ENCODE measurements at places on chromosomes 13 and 19. TPM values are rescaled to one million over a fixed set of nuclear protein-coding genes. Genes with fewer than 3 reads are reported as not detected.

- no peak for DNase-seq
These were observed 9.7 kb downstream of the LPAR6 start for GRCh38 chr13:48403151-48403631.

- peak; percentile 62 for DNase-seq
These were observed 15.1 kb downstream of the CCDC97 start for GRCh38 chr19:41324921-41325639.

- DNase-seq: no peak
These were observed 149.6 kb downstream of the TEX29 start for GRCh38 chr13:111469916-111470506.

DNA sequence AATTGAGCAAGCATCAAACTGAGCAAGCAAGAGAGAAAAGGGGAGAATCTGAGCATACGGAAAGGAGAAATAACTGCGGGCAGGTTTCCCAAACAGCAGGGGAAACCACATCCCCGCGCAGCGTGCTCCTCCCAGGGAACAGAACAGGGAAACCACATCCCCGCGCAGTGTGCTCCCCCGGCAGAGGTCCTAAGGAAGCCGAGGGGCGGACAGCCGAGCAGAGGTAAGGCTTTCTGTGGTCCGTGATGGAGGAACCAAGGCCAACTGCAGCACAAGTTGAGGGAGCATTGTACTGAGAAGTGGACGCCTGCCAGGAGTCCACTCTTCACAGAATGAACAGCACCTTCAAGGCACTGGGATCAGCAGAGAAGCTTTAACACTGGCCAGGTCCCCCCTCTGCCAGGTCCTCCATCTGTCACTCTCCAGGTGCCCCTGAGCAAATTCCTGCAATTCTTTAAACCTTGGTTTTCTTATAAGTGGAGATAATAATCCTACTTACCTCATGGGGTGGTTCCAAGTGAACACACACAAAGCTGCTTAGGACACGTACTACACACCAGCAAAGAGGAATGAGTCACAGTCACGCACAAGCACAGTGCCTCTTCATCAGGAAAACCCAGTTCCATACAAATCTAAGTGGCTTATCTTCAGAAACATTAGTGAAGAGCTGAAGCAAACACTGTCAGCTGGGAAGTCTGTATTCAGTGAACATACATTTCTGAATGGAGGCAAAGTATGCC is 23.0 kb upstream of the LAMP1 start:
- no peak for DNase-seq

DNA sequence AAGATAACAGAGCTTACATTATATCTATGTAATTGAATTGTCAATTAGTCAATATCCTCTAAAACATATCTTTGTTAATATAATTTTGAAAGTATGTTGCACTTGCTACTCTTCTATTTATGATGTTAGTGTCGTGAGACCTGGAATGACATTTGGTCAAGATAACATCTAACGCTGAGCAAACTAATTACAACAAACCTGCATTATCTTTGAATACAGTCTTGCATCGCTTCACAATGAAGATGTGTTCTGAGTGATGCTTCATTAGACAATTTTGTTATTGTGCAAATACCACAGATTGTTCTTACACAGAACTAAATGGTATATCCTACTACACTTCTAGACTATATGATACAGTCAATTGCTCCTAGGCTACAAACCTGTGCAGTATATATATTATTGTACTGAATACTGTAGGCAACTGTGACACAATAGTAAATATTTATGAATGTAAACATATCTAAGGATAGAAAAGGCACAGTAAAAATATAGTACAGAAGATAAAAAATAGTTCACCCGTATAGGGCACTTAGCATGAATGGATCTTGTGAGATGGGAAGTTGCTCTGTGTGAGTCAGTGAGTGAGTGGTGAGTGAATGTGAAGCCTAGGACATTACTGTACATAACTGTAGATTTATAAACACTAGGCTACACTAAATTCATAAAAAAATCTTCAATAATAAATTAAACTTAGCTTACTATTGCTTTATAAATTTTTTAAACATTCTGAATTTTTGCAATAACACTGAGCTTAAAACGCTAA is 1773.8 kb downstream of the PCDH9 start:
- no peak for DNase-seq

GRCh38 chr19:8877854-8878705 is 45.9 kb downstream of the MBD3L1 start:
- no peak for DNase-seq

DNA sequence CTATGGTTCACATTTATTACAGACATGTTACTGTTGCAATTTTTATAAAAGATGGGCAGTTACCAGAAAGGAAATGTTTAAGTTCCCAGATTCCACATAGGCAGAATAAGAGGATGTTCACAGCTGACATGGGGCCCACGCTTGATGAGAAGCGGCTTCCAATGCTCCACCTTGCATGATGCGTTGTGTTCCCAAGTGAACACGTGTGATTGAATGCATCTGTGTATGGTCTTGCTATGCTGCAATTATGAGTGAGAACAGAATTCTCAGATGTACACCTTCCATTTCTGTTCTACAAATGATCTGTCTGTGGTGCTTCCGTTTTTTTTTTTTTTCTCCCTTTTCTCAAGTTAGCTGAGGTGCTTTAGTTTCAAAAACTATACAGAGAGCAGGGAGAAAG is 15.5 kb downstream of the UPF3A start:
- DNase-seq: no peak

DNA sequence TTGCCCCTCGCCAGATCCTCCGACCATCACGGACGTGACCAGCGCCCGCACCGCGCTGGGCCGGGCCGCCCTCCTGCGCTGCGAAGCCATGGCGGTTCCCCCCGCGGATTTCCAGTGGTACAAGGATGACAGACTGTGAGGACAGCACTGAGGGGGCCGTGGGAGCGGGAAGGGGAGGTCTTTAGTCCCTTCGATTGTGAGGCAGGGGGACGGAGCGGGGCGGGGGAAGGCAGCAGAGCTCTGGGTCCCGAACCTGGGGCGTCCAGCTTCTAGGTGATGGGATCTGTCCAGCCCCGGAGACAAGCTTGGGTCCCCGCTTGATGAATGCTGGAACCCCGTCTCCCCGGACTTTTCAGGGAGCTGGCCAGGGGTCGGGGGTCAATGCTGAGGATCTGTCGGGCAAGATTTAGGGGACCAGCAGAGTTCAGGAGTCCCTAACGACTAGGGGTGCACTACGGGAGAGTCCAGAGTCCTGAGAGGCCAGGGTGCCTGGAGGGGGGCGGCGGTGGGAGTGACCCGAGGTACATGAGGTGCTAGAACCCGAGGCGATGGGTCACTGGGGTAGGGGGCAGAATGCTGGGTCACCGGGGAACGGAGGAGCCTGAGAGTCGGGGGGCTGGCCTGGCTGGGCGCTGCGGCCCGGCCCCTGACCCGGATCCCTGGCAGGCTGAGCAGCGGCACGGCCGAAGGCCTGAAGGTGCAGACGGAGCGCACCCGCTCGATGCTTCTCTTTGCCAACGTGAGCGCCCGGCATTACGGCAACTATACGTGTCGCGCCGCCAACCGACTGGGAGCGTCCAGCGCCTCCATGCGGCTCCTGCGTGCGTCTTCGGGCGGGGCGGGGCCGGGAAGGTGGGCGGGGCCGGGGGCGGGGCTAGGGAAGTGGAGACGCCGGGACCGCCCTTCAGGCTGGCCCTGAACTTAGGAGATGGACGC is 14.6 kb downstream of the VSIG10L start:
- no peak for DNase-seq

DNA sequence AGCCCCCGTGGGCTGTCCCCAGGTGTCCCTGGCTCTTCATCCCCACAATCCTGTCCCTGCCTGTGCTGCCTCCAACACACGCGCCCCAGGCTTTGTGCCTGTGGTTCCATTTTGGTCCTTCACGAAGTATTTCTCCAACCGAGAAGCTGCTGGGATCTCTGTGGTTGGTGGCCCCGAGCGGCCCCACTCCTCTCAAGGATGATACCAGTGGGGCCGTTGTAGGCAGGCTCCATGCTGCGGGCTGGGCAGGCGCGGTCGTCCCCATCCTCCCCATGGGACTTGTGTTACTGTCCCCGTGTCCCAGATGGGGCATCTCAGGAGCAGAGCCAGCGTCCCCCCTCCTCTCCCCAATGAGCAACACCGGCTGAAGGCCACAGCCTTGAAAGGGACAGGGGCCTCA is 3.7 kb upstream of the ZNF554 start:
- no peak for DNase-seq

DNA sequence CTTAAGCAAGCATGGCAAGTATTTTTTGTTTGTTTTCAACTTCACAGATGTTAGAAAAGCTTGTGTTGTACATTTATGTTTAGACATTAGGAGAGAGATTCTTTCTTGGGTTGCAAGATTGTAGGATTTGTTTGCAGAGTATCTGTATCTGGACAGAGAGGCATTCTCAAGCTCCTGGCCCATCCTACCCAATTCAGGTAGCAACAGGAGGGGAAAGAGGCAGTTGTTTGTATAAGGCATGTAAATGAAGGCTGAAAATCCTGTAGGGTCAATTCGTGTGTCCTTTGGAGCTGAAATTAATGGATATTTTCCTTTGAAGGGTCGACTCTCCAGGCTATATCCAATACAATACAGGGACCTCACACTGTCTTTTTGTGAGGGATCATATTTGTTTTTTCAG is 147.3 kb downstream of the KCNRG start:
- DNase-seq: no peak

DNA sequence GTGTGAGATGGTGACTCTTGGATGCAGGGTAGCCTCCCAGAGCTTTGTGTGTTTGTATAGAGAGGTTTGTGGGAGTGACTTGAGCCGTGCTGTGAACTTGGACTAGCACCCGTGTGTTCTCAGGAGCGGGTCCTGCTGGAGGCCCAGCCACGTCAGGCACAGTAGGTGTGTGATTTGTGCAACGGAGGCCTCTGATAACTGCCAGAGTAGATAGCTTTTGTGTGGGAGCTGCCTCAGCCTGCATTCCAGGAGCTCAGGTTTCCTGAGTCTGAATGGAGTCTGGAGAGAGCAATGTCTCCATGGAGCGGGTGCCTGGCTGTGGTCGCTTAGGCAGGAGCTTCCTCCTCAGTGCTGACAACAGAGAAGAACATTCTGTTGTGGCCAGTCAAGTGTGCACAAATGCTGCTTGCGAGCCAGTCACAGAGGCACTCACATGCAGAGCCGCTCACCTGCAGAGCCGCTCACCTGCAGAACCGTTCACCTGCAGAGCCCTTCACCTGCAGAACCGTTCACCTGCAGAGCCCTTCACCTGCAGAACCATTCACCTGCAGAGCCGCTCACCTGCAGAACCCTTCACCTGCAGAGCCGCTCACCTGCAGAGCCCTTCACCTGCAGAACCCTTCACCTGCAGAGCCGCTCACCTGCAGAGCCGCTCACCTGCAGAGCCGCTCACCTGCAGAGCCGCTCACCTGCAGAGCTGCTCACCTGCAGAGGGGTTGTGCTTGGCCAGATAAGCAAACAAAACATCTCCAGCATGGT is 32.6 kb downstream of the TFDP1 start:
- DNase-seq: peak; percentile 23

DNA sequence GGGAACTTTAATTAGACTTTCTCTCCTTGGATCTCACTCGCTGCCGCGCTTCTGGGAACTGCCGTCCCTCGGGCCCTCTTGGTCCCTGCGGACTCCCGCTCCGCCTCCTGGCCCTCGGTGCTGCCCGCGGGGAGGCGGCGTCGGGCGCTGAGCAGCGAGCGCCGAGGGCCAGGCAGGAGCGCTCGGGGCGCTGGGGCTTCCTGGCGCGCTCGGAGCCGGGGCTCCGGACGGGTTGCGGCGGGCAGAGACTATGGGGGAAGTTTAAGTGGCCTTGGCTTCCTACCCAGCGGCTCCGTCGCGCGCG is 704 bp downstream of the CHST8 start:
- no peak for DNase-seq

DNA sequence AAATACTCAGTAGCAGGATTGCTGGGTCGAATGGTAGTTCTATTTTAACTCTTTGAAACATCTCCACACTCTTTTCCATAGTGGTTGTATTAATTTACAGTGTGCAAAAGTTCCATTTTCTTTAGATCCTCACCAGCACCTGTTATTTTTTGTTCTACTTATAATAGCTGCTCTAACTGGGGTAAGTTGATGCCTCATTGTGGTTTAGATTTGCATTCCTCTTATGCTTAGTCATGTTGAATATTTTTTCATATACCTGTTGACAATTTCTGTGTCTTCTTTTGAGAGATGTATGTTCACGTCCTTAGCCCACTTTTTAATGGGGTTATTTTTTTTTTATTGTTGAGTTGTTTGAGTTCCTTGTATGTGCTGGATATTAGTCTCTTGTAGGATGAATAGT is 144.6 kb downstream of the NBEA start:
- DNase-seq: no peak

The GRIN2D gene
- total RNA-seq: 2.0 TPM

The EDNRB gene
- total RNA-seq: 23.1 TPM

The FAAP24 gene
- not detected for total RNA-seq

The LRRC25 gene
- not detected for total RNA-seq

The KLK2 gene
- not detected for total RNA-seq

The GPC5 gene
- total RNA-seq: not detected

Data from body of pancreas (tissue), 4 donors.